Activated effector memory CD4-positive, alpha-beta T cell treated with anti-CD3 and anti-CD28 coated beads, Interleukin-2, amount 50 U/mL, for 16 hours (primary cell): ENCODE measurements at places on chromosomes 5 and 9.
A peak's percentile ranks its signal among the peaks of the same experiment; 100 is the strongest.

GRCh38 chr5:16564248-16564867 lies 52.4 kb downstream of the RETREG1 start:
- no peak for DNase-seq

GRCh38 chr9:34993502-34994259 lies 4.1 kb downstream of the DNAJB5 start:
- no peak for DNase-seq

DNA sequence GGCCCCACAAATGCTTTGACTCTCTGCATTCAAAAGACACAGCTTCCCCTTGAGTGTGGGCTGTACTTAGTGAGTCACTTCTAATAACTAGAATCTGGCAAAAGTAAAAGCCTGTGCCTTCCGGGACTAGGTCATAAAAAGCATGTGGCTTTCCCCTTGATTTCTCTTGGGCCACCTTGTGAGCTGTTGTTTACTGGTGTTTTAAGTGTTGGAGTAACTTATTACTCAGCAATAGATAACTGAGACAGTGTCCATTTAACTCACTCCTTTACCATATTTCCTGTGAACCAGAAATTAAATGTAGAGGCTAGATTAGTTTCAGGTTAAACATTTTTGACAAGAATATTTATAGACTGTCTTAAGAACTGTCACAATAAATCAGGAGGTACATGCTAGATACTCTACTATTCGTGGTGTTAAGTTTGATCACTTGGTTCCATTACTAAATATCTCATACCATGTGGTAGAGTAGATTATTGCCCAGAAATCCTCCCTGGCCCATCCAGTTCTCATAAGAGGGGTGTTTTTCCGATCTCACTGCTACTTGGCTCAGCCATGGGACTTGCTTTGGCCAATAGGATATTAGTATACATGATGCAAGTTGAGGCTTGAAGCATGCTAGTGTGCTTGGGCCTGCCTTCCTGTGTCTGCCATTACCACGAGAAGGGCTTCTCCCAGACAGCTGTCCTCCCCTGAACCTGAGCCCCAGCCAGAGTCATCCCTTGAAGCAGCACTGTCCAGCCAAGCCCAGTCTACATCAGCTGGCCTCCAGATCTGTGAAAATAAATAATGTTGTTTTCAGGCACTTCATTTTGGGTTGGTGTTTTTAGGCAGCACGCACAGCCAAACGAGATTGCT lies 10.4 kb upstream of the CMBL start:
- DNase-seq = no peak

- no peak for DNase-seq
Observed at GRCh38 chr5:177089127-177089526, 2.4 kb downstream of the FGFR4 start.

DNA sequence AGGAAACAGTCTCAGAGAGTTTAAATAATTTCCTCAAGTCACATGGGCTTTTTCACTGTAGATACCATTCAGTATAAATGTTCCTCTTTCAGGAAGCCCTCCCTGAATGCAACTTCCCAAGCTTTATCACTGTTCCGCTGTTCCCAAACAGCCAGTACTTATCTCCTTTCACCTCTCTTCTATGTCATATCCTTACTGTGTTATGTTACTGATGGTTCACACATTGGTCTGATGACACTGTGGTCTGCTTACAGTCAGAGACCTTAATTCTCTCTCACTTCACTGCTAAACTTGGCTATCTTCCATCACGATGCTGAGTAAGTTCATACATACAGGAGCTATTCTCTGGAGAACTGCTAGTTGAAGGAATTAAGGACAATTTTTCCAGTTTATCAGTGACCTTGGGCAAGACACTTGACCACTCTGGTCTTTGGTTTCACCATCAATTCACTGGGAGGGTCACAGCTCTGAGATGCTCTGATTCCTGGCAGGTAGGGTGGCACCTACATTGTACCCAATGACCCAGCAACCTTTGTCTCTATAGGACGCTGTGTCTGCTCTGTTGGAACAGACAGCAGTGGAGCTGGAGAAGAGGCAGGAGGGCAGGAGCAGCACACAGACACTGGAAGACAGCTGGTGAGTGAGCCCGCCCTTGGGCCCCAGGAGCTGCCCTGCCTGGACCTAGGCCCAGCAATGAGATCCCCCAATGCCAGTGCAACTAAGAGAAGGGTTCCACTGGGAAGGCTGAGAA lies 42.1 kb upstream of the RARS1 start:
- no peak for DNase-seq

GRCh38 chr5:90878549-90879196 lies 320.1 kb downstream of the ADGRV1 start:
- no peak for DNase-seq

- peak; percentile 42 for DNase-seq
Observed at GRCh38 chr9:138013836-138014562, 136.4 kb downstream of the CACNA1B start.

DNA sequence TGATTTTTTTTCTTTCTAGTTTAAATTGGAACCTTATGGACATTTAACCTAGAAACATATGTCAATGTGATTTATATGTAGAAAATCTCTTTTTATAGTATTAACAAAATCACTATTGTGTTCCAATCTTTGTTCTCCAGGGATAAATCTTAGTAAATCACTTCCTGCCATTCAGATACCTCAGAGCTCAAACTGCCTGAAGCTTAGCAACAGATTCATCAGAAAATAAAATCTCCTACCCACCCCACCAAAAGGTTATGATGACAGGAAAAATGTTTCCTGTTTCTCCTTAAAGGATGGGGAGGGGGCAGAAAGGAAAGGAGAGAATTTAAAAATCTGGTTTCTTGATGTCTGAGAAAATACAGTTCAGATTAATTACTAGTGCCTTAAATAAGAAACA lies 105.0 kb upstream of the TUT7 start:
- no peak for DNase-seq

DNA sequence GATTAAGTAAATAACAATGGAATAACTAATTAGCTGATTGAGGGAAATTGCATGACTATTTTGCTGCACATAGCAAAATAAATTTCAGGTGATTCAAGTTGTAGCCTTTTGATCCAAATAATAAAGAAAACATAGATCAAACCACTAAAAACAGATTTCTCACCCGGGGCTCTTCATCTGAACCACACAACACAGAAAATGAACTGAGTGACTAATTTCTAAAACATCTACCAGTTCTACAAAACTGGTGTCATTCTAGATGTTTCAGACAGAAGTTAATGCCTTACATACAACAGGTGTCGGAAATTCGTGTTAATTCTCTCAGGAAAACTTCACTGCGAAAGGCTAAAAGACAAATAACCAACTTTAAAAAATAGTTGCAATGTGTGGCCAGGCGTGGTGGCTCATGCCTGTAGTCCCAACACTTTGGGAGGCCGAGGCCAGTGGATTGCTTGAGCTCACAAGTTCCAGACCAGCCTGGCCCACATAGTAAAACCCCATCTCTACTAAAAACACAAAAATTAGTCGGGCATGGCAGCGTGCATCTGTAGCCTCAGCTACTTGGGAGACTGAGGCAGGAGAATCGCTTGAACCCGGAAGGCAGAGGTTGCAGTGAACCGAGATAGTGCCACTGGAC lies 6.9 kb downstream of the PROP1 start:
- DNase-seq = no peak

- DNase-seq = no peak
Observed at GRCh38 chr9:110541950-110542349, 37.6 kb downstream of the SVEP1 start.

- DNase-seq = no peak
Observed at GRCh38 chr5:16066810-16067209, 112.8 kb downstream of the MARCHF11 start.

- DNase-seq = no peak
Observed at GRCh38 chr5:157388111-157388710, 71.8 kb upstream of the NIPAL4 start.

GRCh38 chr5:61854531-61854930 lies 451.5 kb upstream of the KIF2A start:
- no peak for DNase-seq

DNA sequence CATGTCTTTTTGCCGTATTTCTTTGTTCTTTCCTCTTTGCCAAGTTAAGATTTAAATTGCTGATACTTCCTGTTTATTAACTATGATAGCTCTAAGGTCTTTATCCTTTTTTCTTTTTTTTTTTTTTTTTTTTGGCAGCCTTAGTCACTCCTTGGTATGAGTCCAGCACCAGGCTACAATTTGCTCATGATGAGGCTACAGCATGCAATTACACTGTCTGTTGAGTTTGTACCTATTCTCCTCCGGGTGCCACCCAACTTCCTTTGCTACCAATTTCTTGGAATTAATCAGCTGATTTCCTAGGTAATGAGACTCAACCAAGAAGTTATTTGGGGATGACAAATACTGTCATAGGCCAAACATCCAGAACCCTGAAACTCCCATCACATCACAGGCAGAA lies 25.5 kb downstream of the ACTL7B start:
- DNase-seq = no peak

DNA sequence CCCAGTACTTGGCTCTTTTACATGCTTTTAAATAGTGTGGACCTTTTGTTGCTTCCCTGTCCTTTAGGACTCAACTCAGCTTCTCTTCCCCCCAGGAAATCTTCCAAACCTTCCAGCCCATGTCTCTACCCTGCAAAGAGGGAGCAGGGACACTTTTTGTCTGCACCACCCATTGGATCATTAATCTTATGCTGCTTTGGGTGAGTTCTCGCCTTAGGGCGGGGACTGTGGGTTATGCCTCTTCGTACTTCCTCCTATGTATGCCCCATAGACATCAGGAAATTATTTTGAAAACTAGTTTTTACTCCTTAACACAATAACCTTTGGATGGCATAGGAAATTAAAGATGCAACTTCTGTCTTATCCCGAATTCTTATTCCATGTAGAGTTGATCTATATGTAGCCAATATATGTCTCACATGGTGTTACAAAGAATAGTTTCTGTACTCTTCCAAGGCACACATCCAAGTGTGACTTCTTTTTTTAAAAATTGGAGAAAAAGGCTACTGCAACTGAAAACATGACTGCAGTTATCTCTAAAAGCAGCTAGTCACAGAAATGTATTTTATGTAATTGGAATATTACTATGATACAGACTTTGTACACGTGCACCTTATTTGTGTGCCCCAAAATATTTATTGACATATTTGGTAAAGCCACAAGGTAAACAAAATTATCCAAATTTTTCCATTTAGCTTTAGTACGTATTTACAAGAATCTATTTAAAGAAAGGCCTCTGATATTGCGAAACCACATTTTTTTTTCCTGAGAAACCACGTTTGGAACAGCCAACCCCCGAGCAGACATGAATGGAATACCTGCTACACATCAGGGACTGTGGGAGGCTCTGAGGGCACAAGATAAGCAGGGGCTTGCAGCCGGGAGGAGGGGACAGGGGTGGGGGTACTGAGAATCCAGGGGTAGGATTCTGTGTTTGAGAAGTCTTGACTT lies 133.6 kb downstream of the WDR41 start:
- no peak for DNase-seq

GRCh38 chr5:142245786-142246185 lies 79.0 kb downstream of the SPRY4 start:
- DNase-seq = no peak

DNA sequence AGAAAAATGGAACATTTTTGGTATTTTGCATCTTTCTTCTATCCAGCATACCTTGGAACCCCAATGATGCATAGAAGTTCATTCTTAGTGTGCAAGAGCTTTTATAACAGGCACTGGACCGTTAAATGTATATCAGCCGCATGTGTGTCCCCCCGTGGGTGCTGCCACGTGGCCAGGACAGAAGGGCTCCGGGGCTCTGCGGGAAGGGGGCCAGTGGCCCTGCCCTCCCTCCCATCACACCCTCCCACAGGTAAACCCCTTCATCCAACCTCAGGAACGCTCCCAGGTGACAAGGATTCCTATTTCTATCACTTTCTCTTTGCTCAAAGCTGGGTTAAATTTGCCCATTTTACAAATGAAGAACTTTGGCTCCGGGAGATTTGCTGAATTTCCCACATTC lies 393.4 kb upstream of the IRX4 start:
- peak; percentile 22 for DNase-seq

GRCh38 chr5:76787237-76787636 lies 31.6 kb upstream of the F2RL1 start:
- peak; percentile 12 for DNase-seq

GRCh38 chr5:3216386-3216785 lies 379.2 kb upstream of the IRX1 start:
- no peak for DNase-seq

GRCh38 chr9:89943728-89944127 lies 338.9 kb downstream of the GADD45G start:
- DNase-seq = no peak

- DNase-seq = no peak
Observed at GRCh38 chr5:122463221-122463620, 151.2 kb downstream of the SNCAIP start.

DNA sequence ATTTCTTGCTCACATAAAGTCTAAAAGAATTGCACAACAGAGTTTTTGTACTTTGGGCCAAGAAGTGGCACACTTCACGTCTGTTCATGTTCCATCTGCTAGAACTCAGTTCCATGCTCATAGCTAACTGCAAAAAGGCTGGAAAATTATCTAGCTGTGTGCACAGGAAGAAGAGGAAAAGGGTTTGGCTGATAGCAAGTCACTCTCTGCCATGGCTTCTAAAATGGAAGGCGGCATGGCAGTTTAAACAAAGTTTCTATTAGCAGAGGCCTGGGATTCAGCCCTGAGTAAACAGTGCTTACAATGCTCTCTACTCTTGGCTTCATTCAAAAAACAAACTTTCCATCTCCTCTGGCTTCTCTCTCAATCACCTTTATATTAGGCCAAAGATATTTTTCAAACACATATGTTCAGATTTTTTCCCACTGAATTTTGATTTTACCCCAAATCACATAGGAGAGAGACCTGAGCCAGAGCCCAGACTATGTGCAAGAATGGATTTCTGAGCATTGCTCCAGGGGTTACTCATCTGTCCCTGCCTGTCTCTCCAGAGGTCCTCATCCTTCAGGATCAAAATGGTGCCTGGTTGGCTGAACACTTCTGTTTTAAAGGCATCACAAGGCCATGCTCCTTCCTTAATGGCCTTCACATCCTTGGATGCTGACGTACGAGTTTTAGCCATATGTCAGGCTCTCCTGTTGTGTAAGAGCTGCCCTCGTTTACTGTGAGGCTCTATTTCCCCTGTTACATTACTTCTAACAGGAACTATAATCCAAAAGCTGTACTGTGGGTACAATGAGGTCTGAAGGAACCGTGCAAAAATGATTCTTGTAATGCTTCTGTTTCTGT lies 226.6 kb downstream of the SAXO1 start:
- no peak for DNase-seq
